ENCODE measurements at places on chromosomes 5 and 9. TPM values are rescaled to one million over a fixed set of nuclear protein-coding genes. Genes with fewer than 3 reads are reported as not detected.

NTRK2 gene
- polyA plus RNA-seq = 9.6 TPM

C5orf58 gene
- polyA plus RNA-seq = 0.68 TPM

VCP gene
- 149 TPM for polyA plus RNA-seq

CCL27 gene
- 0.18 TPM for polyA plus RNA-seq

SPATA31E1 gene
- polyA plus RNA-seq = not detected

ZDHHC12 gene
- polyA plus RNA-seq = 13.1 TPM

LHX2 gene
- polyA plus RNA-seq = 0.07 TPM

UTP15 gene
- polyA plus RNA-seq = 3.4 TPM

ARL15 gene
- 14.2 TPM for polyA plus RNA-seq

FAM169A gene
- 1.9 TPM for polyA plus RNA-seq

PCDHGA6 gene
- polyA plus RNA-seq = 2.2 TPM

SHC3 gene
- 0.29 TPM for polyA plus RNA-seq

DNA sequence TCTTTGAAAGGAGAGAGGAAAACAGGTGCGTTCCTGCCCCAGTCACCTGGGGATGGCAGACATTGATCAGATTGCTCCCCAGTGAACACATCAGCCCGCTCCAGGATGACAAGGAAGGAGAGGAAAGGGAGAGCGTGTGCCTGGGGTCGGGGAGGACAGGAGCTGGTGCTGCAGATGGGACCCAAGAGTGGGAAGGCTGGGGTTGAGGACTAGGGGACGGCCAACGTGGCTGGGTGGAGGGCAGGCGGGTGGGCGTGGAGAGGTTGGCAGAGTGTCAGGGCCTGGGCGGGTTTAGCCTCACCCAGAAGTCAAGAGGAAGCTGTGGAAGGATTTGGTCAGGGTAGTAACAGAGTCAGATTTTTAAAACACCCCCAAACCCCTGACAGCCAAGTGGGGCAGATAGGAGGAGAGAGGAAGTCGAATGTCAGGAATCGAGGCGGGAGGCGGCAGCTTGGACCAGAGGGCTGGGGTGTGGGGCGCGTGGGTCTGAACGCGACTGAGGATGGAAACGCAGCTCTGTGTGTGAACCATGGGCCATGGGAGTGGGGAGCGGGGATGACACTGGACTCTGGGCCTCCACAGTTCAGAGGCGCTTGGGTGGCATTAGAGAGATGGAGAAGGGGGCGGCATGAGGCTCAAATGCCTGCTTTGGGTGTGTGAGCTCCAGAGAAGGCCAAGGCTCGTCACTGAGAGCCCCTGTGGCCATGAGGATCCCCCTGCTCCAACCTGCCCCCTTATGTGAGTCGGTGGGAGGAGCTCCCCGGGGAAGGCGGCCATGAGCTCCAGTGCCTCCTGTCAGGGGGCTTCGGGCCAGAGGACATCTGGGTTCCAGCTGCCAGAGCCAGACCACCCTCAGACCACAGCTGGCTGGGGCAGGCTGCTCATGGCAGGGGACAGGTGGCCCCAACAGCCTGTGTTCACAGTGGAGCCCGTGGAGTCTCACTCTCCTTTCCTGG lies 24.6 kb downstream of the LAMC3 start:
- DNase-seq = no peak

DNA sequence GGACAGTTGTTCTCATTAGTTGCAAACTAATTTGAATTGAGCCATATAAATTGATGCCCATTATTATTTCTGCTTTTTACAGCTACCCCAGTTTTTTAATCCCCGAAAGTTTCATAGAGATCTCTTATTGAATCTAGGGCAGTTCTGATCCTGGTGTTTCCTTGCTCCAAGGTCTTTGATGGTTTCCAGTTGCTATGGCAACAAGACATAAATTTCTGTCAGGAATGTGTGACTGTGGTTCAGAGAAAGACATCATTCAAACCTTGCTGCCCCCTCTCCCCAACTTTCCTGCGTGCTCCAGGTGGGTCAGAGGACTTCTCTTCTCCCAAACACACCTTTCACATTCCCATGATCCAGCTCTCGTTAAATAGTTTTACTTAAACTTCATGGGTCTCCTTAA lies 63.4 kb downstream of the TAF11L14 start:
- DNase-seq = no peak

GRCh38 chr9:136456258-136456657 lies 16.6 kb upstream of the INPP5E start:
- DNase-seq = peak; percentile 24

DNA sequence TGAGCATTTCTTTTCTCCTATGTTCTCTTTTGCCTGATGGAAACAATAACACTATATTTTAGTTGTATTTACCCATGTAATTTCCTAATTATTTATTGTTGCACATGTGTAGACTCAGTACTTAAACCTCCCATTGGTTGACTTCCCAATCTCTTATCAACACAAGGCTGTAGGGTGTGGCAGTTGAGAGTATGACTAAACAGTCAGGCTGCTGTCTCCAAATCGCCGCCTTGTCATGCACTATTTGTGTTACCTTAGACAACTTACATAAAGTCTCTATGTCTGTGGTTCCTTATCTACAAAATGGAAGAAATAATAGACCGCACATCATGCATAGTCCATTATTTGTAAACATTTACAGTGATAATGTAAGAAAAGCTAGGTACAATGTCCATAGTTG lies 68.9 kb upstream of the EFNA5 start:
- no peak for DNase-seq

- no peak for DNase-seq
Observed at GRCh38 chr5:142587354-142587965, 98.4 kb downstream of the FGF1 start.

- peak; percentile 15 for DNase-seq
Observed at GRCh38 chr5:76542887-76543690, 80.1 kb downstream of the F2RL2 start.

- peak; percentile 63 for DNase-seq
Observed at GRCh38 chr5:67073045-67073680, 123.4 kb downstream of the CD180 start.

- no peak for DNase-seq
Observed at GRCh38 chr9:88396836-88397577, 8.8 kb downstream of the SPIN1 start.

DNA sequence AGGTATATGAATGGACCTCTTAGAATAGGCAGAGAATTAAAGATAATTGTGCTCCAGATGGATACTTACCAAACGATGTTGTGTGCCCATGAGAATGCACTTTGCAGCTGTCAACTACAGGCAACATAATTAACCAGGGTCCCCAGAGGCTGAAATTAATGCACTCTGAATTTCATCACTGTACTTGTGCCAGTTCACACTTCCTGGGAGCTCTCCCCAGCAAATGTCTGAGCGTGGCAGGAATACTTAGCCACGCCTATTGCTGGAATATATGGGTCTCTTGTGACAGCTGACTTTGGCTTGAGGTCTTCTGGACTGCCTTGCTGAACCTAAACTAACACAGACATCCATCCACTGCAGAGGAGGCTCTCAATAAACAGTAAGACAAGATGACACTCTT lies 11.9 kb upstream of the C1QTNF2 start:
- no peak for DNase-seq

GRCh38 chr9:1386420-1386819 lies 336.3 kb downstream of the DMRT2 start:
- no peak for DNase-seq

DNA sequence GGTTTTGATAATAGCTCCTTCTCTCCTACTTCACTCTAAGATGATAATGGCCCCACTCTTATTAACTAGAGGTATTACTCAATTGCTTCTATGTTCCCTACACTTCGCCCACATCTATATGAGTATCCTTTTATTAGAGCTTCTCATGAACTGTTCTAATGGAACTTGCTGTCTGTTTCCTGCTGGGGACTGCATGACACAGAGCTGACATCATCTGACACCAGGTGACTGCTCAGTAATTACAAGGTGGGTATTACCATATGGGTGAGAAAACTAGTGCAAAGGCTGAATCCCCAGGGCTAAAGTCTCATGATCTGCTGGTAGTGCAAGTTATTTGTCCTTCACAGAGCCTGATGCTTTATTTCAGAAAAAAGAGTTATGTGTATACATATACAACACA lies 146.2 kb upstream of the PLCXD3 start:
- no peak for DNase-seq

DNA sequence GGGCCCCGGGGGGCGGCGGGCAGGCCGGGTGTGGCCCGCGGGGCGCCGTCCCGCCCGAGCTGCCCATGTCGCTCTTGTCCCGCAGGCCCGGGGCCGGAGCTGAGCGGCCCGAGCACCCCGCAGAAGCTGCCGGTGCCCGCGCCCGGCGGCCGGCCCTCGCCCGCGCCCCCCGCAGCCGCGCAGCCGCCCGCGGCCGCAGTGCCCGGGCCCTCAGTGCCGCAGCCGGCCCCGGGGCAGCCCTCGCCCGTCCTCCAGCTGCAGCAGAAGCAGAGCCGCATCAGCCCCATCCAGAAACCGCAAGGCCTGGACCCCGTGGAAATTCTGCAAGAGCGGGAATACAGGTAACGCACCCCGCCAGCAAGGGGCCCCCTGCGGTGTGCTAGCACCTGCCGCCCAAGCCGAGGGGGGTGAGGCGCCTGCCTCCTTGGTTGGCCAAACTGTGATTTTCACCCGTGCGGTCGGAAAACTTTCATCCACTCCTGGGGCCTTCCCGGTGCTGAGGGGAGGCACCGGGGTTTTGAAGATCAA lies 32.1 kb downstream of the SMARCA2 start:
- no peak for DNase-seq

- DNase-seq = no peak
Observed at GRCh38 chr5:143436871-143437270, 33.4 kb upstream of the NR3C1 start.

- no peak for DNase-seq
Observed at GRCh38 chr5:68447136-68447929, 231.8 kb downstream of the PIK3R1 start.

DNA sequence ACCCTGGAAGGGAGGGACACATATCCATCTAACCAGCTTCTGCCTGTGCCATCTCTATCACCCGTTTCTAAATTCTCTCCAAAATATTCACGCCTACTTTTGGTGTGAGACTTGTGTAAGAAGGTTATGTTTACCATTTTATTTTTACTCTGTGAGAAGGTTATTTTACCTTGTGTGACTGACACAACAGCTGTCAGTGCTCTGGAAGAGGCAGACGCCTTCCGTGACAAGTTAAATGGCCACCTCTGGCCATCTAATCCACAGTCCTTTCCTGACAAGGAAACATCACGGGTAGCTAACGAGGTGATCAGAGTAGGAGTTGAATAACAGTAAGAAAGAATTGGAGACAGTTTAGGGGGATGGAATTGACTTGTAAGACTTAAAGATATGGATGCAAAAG lies 443.8 kb upstream of the PIK3R1 start:
- no peak for DNase-seq

DNA sequence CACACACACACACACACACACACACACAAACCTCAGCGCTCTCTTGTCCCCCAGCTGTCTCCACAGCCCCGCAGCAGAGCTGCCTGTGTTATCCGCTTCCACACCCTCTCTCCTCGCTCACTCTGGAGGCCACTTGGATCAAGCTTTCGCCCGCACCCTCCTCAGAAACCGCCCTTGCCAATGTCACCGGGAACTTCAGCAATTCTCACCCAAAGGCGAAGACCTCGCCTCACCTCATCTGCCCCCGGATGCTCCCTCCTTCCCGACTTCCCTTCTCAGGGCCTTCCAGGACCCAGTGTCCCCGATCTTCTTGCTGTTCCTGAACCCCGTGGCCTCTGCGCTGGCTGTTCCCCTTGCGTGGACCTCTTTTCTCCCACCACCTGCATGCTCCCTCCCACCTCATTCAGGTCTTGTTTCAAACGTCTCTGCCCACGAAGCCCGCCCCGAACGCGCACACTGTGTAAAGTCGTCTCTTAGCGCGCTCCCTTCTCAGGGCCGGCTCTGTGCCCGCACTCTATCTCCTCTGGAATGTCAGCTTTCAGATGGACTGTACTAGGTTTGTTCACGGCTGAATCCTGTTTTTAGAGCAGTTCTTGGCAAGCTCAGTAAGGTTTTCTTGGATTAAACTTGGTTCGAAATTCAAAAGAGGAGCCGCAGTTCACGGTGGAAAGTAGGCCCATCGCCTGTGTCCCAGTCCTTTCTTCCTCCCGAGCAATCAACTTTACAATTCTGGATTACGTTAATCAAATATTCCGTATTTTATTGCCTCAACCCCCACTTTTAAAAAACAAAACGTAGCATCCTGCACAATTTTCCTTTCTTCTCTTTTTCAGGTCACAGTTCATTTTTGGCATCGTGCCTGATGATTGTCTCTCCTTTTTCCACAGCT lies 1.0 kb upstream of the TRIM7 start:
- DNase-seq = peak; percentile 74

DNA sequence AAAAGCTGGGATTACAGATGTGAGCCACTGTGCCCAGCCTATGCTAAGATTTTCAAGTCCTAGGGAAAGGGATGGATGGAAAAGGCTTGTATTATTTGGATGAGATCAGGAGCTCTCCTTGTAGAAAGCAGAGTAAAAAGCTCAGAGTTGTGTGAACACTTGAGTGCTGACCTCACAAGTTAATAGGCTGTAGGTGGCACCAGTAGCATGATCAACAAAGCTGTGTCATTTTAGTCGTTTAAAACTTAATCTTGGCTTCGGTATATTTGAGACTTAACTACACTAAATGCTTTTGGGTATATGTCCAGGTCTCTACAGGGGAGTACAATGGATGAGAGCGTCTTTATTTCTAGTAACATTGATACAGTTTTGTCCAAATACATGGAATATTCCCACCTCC lies 264.2 kb downstream of the TMEM38B start:
- DNase-seq = no peak

GRCh38 chr5:88829054-88829453 lies 53.9 kb downstream of the MEF2C start:
- no peak for DNase-seq

GRCh38 chr5:11785771-11786352 lies 118.4 kb downstream of the CTNND2 start:
- no peak for DNase-seq

- no peak for DNase-seq
Observed at GRCh38 chr5:37791321-37791720, 48.5 kb downstream of the GDNF start.
